ENCODE measurements at places on chromosomes 2 and 18.

GRCh38 chr2:98588880-98589431 is 19.4 kb downstream of the COA5 start:
- H3K4me1 ChIP-seq = no peaks in the 10 kb centered on the region
- DNase-seq = no peak
- no peak overlapping the region for H3K4me3 ChIP-seq
- H3K36me3 ChIP-seq = no peaks in the 10 kb centered on the region
- no peaks in the 10 kb centered on the region for H3K27me3 ChIP-seq

DNA sequence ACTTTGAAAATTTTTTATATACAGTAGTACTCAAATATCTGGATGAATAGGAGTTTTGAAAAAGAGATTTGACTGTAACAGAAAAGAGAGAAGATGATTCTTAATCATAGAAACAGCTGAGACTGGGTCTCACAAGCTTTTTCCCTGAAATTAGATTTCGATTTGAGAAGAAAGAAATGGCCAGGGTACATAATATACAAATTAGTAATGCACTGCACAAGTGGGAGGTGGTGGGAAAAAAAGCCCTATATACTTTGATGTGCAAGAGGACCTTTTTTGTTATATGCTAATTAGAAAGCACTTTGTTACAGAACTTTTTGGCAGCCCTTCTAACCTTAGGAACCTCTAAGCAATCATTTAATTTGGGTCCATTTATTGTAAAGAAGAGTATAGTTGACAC is 62.9 kb downstream of the EML4 start:
- H3K4me3 ChIP-seq = no peak overlapping the region
- DNase-seq = no peak
- no peaks in the 10 kb centered on the region for H3K36me3 ChIP-seq
- H3K27ac ChIP-seq = no peak overlapping the region

GRCh38 chr2:220455351-220455990 is 828.0 kb downstream of the SLC4A3 start:
- no peaks in the 10 kb centered on the region for H3K4me1 ChIP-seq
- DNase-seq = no peak
- no peaks in the 10 kb centered on the region for H3K36me3 ChIP-seq
- H3K27me3 ChIP-seq = no peaks in the 10 kb centered on the region

DNA sequence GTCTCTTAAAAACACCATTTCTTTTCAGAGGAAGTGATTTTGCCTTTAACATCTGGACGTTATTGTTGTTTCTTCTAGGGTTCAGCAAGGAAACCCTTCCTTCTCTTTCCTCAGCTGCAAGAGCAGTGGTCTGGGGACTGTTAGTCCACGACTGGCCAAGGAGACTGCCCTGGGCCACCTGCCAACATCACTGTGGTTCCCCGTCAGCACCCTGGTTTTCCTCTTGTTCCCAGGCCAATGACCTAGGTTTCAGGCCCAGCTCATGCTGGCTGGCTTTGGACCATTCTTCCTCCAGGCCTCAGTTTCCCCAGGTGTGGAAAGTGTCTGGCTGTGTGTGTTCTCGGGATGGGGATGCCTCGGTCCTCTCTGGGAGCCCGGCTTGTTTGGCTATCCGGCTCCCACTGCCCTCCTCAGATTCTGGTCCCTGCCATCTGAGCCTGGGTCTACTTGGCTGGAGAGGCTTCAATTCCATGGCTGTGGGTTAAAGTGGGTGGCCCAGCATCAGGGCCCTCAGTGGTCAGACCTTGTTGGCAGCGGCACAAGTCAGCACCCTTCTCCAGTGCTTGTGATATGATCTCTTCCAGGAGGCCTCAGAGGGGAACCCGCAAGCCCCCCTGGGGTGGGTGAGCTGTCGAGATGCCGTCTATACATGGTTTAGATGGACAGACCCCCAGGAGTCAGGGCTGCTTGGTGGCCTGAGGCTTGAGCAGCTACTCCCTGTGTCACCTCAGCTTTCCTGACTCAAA is 234.3 kb upstream of the HS6ST1 start:
- H3K4me3 ChIP-seq = no peak overlapping the region
- no peaks in the 10 kb centered on the region for H3K36me3 ChIP-seq
- no peak overlapping the region for H3K27ac ChIP-seq
- no peaks in the 10 kb centered on the region for H3K4me1 ChIP-seq
- DNase-seq = no peak
- no peaks in the 10 kb centered on the region for H3K27me3 ChIP-seq

GRCh38 chr2:610491-610890 is 66.7 kb downstream of the TMEM18 start:
- no peaks in the 10 kb centered on the region for H3K36me3 ChIP-seq
- H3K4me3 ChIP-seq = no peak overlapping the region
- DNase-seq = no peak
- H3K4me1 ChIP-seq = no peaks in the 10 kb centered on the region

GRCh38 chr2:144500563-144500962 is 19.4 kb downstream of the ZEB2 start:
- DNase-seq = no peak
- H3K4me3 ChIP-seq = no peak overlapping the region
- no peaks in the 10 kb centered on the region for H3K36me3 ChIP-seq
- no peaks in the 10 kb centered on the region for H3K4me1 ChIP-seq
- peaks cover 4% of the 10 kb centered on the region for H3K27me3 ChIP-seq

- no peak for DNase-seq
- H3K4me1 ChIP-seq = no peaks in the 10 kb centered on the region
- no peak overlapping the region for H3K27ac ChIP-seq
- H3K27me3 ChIP-seq = no peaks in the 10 kb centered on the region
- no peaks in the 10 kb centered on the region for H3K36me3 ChIP-seq
Observed at GRCh38 chr18:21759836-21760235, 19.2 kb downstream of the MIB1 start.

DNA sequence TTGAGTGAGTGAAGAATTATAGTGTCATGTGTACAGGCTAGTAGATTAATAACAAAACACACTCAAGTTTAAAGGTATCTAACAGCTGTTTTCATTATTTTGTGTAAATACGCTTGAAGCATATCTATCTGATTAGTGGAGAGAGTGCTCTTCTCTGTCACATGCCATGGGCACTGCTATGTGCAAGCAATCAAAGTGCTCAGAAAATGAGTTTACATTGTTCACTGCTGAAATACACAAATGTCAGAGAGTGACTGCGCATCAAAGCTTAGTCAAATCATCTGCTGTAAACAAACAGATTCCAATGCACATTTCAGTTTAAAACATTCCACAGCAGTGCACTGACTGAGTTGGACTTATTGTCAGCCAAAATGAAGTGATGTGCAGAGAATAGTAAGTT is 423.4 kb downstream of the ZEB2 start:
- no peak overlapping the region for H3K27ac ChIP-seq
- no peaks in the 10 kb centered on the region for H3K36me3 ChIP-seq
- no peak for DNase-seq
- H3K4me3 ChIP-seq = no peak overlapping the region
- H3K27me3 ChIP-seq = no peaks in the 10 kb centered on the region

- H3K27ac ChIP-seq = no peak overlapping the region
- no peak overlapping the region for H3K4me3 ChIP-seq
- no peaks in the 10 kb centered on the region for H3K4me1 ChIP-seq
- DNase-seq = no peak
- H3K36me3 ChIP-seq = no peaks in the 10 kb centered on the region
- no peaks in the 10 kb centered on the region for H3K27me3 ChIP-seq
Observed at GRCh38 chr18:59029663-59030429, 109.8 kb upstream of the SEC11C start.

DNA sequence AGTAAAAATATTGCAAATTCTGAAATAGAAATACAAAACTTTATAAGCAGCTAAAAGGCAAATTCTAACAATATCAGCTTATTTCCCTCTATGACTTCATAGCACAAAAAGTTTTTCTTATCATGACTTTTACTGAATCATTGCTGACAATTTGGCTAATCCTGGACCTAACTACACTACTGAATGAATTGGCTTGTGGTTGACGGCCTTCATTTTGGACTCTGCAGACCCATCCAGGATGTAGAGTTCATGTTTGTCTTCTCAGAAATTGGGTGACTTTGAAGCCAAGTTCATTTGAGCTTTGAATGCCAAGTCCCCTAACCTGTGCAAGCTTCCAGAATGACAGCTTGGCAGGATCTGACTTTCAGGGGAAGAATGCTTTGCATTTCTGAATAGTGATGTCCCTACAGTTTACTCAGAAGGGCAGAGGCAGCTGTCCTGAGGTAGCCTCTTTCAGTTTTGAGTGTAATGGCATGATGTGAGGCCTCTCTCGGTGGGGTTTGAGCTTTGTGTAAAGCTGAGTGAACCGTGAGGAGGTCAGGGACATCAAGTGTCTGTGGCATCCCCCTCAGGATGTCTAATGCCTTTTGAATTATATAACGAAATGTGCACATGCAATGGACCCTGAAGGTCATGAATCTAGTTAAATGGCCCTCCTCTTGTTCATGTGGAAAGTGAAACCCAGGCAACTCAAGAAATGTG is 48.0 kb downstream of the EFEMP1 start:
- H3K4me1 ChIP-seq = no peaks in the 10 kb centered on the region
- H3K27me3 ChIP-seq = no peaks in the 10 kb centered on the region
- DNase-seq = no peak
- no peak overlapping the region for H3K4me3 ChIP-seq
- no peak overlapping the region for H3K27ac ChIP-seq
- H3K36me3 ChIP-seq = no peaks in the 10 kb centered on the region

GRCh38 chr2:157891643-157892041 is 15.5 kb upstream of the ACVR1 start:
- H3K36me3 ChIP-seq = no peaks in the 10 kb centered on the region
- H3K4me3 ChIP-seq = no peak overlapping the region
- H3K27ac ChIP-seq = no peak overlapping the region
- H3K4me1 ChIP-seq = no peaks in the 10 kb centered on the region
- DNase-seq = no peak

DNA sequence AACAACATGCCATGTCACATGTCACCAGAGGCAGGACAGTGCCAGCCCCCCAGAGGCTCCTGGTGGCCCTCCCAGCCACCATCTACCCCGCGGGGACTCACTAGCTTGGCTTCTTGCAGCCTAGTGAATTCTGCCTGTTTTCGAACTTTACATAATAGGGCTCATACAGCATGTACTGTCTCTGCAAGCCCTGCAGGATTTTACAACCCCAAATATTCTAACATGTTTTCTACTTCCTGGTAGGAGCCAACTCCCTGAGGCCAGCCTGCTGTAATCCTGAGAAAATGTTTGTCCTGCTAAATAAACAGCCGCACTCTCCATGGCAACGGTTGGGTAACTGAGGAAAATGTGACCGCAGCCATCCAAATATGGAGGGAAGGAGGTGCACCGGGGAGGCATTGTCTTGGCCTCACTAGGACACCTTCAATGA is 2.7 kb downstream of the PER2 start:
- H3K27ac ChIP-seq = peak overlapping the region; percentile 92
- DNase-seq = peak; percentile 95
- H3K4me3 ChIP-seq = no peak overlapping the region

DNA sequence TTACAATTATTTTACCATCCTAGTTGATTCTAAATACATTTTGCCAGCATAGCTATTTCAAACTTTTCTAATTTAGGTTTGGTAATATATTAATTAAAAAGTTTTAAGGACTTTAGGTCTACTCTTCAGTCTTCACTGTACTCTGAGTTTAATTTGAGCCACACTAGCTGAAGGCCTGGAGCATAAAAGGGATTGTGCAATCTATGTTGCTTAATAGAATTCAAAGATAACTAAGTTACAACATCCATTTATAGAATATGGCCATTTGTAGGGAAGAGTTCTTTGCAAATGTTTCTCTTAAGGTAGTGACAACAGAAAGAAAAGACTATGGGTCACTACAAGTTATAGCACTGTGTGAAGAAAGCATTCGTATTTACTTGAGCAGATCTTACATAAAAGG is 702.2 kb upstream of the NRXN1 start:
- no peaks in the 10 kb centered on the region for H3K27me3 ChIP-seq
- H3K4me1 ChIP-seq = no peaks in the 10 kb centered on the region
- H3K27ac ChIP-seq = no peak overlapping the region

- H3K4me3 ChIP-seq = no peak overlapping the region
- no peak for DNase-seq
- H3K4me1 ChIP-seq = no peaks in the 10 kb centered on the region
- H3K36me3 ChIP-seq = no peaks in the 10 kb centered on the region
- H3K27ac ChIP-seq = no peak overlapping the region
- H3K27me3 ChIP-seq = no peaks in the 10 kb centered on the region
Observed at GRCh38 chr2:15750822-15751329, 159.2 kb downstream of the DDX1 start.

DNA sequence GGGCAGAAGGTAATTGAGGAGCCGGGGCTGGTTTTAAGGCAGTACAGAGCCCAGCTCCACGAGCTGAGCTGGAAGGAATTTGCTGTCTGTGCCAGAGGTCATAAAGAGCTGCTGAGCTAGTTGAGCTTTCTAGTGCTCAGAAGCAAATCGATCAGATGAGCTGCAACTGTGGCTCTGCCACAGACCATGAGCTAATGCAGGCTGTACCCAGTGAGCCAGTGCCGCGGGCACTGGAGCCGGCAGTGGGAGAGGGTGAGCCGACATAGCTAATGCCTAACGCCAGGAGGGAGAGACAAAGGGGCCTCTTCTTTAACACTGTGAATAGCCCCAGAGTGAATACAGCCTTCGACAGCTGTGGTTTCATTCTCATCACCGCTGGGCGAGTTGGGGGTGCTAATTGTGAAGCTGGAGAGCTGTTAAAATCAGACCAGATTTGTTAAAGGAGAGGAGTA is 410.1 kb upstream of the TCF4 start:
- DNase-seq = no peak
- no peak overlapping the region for H3K27ac ChIP-seq
- H3K4me3 ChIP-seq = no peak overlapping the region

- H3K27ac ChIP-seq = no peak overlapping the region
- H3K36me3 ChIP-seq = no peaks in the 10 kb centered on the region
- DNase-seq = no peak
- H3K27me3 ChIP-seq = no peaks in the 10 kb centered on the region
Observed at GRCh38 chr18:10950876-10951630, 198.3 kb downstream of the PIEZO2 start.

- no peak overlapping the region for H3K27ac ChIP-seq
- H3K27me3 ChIP-seq = no peaks in the 10 kb centered on the region
- no peak for DNase-seq
Observed at GRCh38 chr2:637406-637776, 39.8 kb downstream of the TMEM18 start.

DNA sequence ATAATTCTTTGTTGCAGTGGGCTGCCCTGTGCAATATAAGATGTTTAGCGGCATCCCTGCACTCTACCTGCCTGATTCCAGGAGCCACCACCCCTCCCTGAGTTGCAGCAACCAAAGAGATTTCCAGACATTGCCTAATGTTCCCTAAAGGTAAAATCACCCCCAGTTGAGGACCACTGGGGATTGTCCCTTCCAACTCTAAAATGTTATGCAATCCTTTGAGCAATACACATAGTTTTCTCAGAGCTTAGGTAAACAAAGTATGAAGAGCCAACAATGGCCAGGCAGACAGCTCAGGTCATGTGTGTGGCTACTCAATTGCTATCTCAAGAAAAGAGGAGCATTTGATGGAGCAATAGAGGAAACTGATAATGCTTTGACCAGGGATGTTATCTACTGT is 87.0 kb downstream of the XDH start:
- H3K27ac ChIP-seq = no peak overlapping the region
- no peaks in the 10 kb centered on the region for H3K27me3 ChIP-seq
- no peak for DNase-seq
- H3K36me3 ChIP-seq = no peaks in the 10 kb centered on the region

GRCh38 chr18:25360301-25360899 is 8.4 kb upstream of the ZNF521 start:
- no peak for DNase-seq
- H3K36me3 ChIP-seq = no peaks in the 10 kb centered on the region

- peaks cover 4% of the 10 kb centered on the region for H3K4me1 ChIP-seq
- no peak for DNase-seq
- H3K36me3 ChIP-seq = no peaks in the 10 kb centered on the region
- no peak overlapping the region for H3K27ac ChIP-seq
- H3K4me3 ChIP-seq = no peak overlapping the region
Observed at GRCh38 chr2:178114462-178114861, 2.2 kb downstream of the RBM45 start.

- no peaks in the 10 kb centered on the region for H3K4me1 ChIP-seq
- H3K27ac ChIP-seq = peak overlapping the region; percentile 58
- no peak overlapping the region for H3K4me3 ChIP-seq
- no peaks in the 10 kb centered on the region for H3K36me3 ChIP-seq
Observed at GRCh38 chr2:229152674-229153073, 118.4 kb downstream of the PID1 start.

All from colonic mucosa (tissue), 4 donors.